ENCODE measurements at places on chromosomes 2 and 18.

DNA sequence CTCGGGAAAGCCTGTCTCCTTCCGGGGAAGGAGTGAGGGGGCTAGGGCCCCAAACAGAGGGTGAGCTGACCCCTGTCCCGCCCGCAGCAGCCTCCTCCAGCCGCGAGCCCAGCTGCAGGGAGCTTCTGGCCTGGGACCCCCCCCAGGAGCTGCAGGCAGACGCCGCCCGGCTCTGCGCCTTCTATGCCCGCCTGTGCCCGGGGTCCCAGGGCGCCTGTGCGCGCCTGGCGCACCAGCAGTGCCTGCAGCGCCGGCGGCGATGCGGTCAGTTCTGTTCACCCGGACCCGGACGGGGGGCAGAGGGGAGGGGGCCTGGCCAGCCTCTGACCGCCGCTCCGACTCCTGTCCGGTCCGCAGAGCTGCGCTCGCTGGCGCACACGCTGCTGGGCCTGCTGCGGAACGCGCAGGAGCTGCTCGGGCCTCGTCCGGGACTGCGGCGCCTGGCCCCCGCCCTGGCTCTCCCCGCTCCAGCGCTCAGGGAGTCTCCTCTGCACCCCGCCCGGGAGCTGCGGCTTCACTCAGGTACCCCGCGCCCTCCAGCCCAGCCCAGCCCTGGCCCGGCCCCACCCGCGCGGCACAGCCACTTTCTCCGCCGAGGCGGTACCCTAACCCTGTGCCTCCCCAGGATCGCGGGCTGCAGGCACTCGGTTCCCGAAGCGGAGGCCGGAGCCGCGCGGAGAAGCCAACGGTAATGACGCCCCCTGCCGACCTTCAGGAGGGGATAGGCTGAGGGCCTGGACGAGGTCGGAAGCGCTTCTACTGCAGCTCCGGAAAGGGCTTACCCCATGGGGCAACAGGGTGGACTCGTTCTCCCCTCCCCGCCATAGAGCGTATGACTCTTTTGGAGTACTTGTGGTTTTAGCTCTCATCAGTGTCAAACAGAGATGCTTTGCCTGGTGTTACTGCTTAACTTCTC lies 2.0 kb upstream of the CHRND start:
- DNase-seq = no peak

DNA sequence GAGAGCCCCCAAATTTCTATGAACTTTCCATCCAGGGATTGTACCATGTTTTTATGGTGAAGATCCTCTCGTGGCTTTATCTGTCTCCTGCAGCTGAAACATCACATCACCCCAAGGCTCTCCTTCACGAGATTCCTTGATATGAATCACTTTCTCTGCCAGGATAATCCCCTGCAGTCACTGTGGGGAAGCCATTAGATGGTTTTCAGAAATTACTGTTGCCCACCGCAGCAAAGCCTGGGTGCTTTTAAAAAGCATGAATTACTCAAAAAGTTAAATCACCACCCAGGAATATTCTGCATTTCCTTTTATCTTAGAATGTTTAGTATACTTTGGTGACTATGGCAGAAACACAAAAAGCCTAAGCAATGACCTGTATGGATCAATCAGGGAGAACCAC lies 428.4 kb upstream of the SLC14A2 start:
- DNase-seq = no peak

DNA sequence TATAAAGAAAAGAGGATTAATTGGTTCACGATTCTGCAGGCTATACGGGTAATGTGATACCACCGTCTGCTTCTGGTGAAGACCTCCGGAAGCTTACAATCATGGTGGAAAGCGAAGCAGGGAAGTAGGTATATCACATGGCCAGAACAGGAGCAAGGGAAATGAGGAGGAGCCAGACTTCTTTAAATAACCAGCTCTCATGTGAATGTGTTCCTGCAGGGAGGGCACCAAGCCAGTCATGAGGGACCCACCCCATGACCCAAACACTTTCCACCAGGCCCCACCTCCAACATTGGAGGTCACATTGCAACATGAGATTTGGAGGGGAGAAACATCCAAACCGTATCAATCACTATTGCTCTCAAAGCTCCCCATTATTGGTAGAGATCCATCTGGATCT lies 61.8 kb downstream of the EFEMP1 start:
- DNase-seq = no peak

GRCh38 chr2:204608237-204608939 lies 63.1 kb downstream of the PARD3B start:
- DNase-seq = peak; percentile 44

- DNase-seq = no peak
These were observed 19.8 kb downstream of the HDAC4 start for GRCh38 chr2:239380831-239381708.
